ENCODE measurements at places on chromosomes 4 and X.

DNA sequence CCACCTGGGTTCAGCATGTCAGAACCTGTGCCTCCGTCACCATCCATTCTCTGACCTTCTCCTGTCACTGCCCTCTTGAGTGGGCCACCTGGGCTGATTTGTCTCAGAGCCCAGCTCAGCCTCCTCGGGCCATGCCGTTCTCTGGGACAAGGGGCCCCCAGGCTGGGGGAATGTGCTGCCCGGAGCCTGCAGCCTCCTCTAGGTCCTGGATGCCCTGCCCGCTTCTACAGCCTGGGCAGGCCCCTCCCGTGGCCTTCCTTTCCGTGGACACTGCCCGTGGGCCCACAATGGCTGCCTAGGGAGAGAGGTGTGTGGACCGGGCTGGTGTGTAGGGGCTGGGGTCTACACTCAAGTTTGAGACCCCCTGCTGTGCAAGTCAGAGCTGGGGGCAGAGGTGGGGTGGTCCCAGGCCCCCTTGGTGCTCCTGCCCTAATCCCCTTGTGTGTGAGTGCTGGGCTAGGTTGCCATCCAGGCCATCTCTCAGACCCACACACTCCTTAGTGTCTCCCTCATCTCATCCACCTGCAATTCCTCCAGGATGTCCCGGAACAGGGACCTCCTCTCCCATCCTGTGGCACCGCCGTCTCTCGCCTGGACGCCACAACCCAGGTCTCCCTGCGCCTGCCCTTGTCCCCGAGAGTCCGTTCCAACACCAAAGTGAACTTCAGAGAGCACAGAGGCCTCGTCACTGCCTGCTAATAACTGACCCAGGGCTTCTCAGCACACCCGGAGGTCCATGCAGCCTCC lies 12.4 kb downstream of the PSAPL1 start:
- no peak for DNase-seq

- no peak for DNase-seq
These were observed 127.5 kb downstream of the PAPSS1 start for GRCh38 chr4:107592519-107592918.

DNA sequence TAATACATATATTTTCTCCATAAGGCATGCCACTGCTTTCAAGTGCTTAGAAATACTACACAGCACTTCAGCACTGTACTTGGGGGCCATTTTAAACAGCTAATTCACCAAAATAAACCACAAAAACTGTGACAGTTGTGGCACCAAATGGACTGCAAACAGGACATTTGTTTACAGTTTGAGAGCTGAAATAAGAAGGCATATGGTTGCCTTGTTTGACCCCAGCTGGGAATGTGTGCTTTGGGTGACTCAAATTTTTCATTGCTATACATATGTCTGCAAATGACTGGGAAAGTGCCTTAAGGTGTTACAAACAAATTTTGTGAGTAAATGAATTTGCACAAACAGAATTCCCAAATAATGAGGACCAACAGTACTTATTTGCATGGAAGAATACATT lies 124.2 kb downstream of the BANK1 start:
- no peak for DNase-seq

DNA sequence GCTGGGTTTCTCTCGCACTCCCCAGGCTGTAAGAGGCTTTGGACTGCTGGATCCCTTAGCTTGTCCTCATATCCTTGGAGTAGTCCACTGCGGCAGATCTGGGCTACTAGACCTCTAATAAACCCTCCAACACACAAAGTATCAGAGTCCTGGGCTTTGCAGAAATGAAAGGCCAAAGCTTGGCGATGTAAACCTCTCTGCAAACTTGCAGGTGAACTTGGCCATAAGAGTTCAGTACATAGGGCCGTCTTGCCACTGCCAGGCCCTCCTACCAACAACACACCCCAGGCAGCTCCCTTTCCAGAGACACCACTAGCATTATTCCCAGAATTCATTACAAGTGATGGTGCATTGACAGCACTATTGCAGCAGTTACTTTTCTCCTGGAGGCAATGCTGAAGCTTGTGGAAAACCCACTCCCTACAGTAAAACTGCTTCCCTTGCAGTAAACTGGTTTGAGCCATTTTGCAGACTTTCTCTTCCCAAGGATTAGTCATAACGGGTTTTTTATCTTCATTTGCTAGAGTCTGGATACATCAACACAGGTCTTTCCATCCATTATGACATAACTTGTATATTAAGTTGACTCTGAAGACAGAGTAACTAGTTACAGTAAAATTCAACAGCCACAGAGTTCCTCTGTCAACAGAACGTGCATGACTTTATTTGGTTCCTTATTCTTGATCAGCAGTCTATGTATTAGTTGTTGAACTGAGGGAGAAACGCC lies 2.4 kb downstream of the ANKRD50 start:
- no peak for DNase-seq

DNA sequence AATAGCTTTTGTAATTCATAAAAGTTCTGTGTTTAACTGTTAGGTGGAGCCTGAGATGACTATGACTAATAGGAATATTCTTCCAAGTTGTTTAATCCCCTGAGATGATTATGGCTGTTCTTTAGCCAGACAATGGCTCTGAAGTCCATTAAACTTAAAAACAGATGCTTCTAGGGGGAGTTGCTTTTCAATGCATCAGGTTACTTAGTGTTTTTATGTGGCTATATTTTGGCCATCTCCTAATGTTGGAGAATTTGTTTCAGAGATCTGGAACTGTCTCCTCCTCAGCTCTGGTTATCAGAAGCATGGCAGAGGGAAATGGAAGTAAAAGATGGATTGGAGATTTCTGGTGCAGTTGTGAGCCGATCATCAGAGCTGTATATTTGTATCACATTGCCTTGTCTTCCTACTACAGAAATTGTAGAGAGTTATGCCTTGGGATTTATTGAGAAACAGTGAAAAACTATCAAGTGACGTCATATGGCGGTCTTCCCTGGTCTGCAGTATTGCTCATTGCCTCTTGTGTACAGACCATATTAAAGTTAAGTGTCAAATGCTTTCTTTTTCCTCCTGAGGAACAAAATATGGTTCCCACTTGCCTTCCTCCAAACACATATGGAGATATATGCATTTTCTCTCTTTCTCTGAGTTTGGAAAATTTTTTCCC lies 29.8 kb downstream of the SGMS2 start:
- DNase-seq, result no peak

- DNase-seq, result peak; percentile 60
These were observed 42.8 kb downstream of the BRWD3 start for GRCh38 chrX:80766916-80767315.

DNA sequence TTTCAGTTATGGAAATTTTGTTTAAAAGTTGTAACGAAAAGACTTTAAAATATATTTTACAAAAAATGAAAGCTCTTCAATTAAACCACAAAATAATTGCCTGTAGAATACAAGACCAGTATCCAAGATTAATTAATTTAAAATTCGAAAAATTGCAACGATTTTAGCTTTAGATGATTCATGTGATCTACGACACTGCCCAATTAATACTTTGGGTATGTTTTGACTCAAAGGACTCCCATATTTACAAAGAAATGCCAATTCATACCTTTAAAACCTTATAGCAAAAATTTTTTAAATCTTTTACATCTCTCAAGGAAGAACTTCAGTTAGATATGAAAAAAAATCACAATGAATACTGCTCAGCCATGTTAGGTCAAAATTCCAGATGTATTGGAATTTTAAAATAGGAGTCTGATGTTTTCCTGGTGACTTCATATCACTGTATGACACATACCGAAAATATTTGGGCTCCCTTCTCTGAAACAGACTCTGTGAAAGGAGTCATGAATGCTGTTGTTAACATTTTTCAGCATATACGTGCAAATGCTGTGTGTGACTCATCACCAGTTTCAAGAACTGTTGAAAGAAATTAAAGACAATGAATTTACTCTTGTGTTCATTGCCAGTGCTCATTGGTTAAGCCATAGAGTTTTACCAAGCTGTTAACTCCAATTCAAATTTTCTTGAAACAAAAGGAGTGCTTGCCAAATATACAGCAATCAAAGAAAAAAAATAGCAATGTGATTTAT lies 13.8 kb upstream of the SMS start:
- DNase-seq, result no peak

DNA sequence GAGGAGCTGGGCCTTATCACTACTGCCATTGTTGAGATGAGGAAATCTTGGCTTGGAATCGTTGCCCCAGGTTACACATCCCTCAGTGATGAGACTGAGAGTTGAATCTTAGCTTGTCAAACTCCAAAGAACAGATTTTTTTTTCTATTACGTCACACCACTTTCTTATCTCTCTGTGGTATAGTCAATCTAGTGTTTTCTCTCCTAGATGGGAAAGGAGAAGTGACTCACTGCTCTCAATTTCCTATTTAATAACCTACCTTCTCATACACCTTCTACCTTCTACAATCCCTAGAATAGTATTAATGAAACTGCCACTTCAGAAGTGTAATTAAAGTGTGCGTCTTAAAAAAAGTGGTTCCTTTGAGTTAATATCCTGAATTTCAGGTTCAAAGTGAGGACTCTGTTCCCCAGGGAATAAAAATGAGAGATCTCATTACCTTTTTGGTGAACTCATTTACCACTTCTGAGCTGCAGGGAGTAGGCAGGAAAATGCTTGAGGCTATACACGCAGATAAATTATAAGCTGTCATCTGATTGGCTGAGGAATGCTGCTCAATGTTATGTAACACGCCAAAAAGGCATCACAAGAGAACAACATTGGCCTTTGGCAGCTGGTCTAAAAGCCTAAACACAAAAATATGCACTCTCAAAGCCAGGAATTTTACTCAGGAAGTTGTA lies 59.3 kb downstream of the MAD2L1 start:
- no peak for DNase-seq

- no peak for DNase-seq
These were observed 69.7 kb upstream of the PPARGC1A start for GRCh38 chr4:23959396-23960148.

DNA sequence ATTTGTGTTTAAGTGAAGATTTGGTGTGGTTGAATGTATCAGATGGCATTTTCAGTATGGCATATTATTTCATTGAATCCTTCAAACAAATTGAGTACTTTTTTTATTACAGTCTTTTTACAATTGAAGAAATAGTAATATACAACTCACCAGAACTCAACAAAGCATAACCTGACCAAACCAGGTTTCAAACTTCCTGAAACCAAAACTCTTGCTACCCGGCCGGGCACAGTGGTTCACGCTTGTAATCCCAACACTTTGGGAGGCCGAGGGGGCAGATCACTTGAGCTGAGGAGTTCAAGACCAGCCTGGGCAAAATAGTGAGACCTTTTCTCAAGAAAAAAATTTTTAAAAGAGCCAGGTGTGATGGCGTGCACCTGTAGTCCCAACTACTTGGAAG lies 94.2 kb downstream of the UBE2K start:
- no peak for DNase-seq

- DNase-seq, result no peak
These were observed 1.6 kb downstream of the EMCN start for GRCh38 chr4:100516225-100516624.

DNA sequence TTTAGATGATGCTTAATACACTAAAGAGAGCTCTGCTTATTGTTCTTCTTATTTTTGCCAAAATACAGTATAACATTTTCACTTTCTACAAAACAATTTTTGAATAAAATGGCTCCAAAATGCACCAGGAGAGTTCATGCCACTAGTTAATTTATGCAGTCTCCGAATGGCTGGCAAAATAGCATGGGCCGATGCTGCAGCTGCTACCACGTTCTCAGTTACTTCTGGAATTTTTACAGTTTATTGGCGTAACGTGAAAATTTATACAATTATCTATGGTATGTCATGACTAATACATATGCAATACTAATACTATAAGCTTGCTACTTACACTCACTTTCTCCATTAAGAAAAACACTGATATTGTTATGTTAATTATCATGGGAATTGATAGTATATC lies 16.5 kb downstream of the KLHL13 start:
- DNase-seq, result no peak

- no peak for DNase-seq
These were observed 6.3 kb downstream of the MEPE start for GRCh38 chr4:87838890-87839591.

- no peak for DNase-seq
These were observed 9.1 kb downstream of the NSD2 start for GRCh38 chr4:1880332-1880731.

DNA sequence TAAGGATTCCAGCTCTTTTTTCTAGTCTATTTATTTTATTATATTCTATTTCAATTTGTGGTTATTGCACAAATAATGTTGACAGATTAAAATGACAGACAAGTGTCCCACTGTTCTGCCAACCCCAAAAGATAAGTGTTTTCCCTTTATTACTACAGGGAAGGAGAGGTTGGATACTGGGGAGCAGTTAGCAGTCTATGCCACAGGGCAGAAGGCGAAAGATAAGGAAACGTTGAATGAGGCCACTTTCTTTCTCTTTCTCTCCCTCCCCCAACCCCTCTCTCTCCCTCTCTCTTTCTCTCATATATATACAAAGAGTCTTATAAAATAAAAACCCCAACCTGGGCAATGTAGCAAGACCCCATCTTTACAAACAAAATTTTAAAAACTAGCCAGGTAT lies 31.6 kb downstream of the SLC9A6 start:
- no peak for DNase-seq

- DNase-seq, result no peak
These were observed 162.9 kb downstream of the NSUN7 start for GRCh38 chr4:40912460-40913184.

DNA sequence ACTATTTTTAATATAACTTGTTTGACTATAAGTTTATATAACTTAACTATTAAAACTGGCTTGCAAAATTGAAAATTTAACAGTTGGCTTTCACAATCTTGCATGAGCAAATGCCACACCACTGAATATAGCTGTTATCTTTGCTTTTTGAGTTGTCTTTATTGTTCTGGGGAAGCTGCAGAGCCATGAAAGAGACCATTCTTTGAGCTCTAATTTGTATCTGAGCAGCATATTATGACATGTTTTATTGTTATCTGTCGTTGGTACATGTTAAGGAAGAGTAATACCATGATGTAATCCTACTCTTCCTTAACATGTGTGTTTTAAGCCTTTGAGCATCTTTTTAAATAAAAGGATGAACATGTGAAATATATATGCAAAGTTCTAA lies 97.1 kb upstream of the ANK2 start:
- DNase-seq, result no peak

DNA sequence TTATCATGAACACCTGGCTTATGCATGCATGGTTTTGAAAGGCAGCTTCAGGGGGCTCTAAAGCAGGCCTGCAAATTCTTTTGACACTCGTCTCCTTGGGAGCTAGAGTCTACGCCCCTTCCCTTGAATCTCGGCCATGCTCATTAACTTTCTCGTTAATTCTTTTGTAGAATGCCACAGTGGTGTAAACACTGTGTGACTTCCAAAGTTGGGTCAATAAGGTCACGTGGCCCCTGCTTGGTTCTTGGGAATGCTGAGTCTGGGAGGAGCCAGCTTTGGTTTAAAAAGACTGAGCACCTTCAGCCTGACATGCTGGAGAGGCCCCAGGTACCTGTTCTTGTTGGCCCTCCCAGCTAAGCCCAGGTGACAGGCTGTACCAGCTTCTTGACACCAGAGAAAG lies 228.4 kb downstream of the DHRSX start:
- DNase-seq, result no peak

GRCh38 chrX:154381271-154381670 lies 2.2 kb downstream of the EMD start:
- no peak for DNase-seq

DNA sequence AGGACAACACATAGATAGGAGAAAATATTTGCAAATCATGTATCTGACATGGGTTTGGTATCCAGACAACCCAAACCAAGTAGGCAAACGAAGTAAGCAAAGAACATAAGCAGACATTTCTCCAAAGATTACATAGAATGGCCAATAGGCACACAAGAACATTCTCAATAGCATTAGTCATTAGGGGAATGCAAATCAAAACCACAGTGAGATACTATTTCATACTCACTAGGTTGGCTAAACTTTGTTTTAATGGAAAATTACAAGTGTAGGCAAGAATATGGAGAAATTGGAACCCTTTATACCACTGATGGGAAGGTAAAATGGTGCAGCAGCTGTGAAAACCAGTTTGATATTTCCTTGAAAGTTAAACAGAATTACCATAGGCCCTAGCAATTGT lies 74.7 kb downstream of the CHRNA9 start:
- DNase-seq, result no peak

All from NCI-H146 (cell line).